Effector memory CD8-positive, alpha-beta T cell (primary cell): ENCODE measurements at places on chromosomes 7 and 10.

DNA sequence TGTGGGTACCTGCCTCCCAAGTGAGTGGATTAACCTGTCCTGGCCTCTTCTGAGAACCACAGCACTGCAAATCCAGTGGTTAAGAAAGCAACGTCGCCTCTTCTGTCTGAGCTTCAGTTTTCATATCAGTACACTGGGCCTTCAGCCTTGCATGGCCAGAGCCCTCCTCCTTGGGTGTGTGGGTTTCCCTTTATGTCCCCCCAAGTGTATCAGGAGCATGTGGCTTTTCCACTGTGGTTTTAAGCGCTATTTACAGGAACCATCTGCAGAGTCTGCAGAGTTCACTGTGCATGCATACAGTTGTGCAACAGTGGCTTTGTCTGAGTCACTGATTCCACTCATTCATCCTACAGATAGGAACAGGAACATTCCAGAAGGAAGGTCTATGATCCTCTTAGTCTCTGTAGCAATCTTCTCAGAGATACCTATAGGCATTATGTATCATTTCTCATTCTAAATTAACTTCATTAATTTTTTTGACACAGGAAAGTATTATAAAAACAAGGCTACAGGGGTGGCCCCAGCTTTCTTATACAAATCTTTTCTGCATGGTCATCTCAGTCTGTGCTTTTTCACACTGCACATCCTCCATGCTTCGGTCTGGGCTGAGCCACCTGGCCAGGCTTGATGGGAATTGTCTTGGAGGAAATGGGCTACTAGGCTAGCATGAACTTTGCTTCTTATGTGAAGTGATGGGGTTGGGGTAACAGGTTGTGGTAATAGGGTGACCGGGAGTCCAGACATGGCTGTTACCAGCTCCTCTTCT, 17.1 kb downstream of the MBL2 start:
- no peak for DNase-seq

- DNase-seq: no peak
These were observed 150.1 kb upstream of the SHH start for GRCh38 chr7:155962191-155962967.

DNA sequence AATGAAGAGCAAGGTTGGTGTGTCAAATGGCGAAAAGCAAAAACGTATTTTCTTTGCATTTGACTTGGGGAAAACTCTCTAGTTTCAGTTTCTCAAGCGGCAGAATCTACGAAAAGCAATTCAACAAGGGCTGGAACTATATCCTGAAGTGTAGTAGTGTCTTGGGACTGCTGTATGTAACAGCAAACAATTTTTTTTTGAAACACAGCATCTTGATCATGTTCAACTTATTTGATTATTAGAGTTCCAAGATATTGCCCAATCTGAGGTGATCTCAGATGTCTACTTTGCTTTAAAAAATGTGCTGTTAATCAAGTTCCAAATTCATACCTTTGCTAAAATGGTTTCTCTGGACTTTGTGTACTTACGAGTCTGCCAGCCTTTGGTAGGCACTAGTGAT, 120.6 kb downstream of the ZWINT start:
- no peak for DNase-seq

- DNase-seq: no peak
These were observed 179.0 kb downstream of the PRPF18 start for GRCh38 chr10:13765641-13766341.

DNA sequence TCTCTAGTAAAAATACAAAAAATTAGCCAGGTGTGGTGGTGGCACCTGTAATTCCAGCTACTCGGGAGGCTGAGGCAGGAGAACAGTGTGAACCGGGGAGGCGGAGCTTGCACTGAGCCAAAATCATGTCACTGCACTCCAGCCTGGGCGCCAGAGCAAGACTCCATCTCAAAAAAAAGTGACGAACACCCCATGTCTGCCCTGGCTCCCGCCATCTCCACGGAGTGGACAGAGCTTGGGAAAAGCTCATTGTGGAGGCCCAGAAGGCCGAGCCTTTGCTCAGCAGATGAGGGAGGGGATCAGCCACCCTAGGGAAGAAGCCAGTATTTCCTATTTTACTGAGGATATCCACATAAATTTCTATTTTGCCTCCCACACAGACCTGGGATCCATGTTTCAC, 136.8 kb downstream of the DIP2C start:
- no peak for DNase-seq

GRCh38 chr10:21473135-21473534, 52.3 kb downstream of the SKIDA1 start:
- no peak for DNase-seq

DNA sequence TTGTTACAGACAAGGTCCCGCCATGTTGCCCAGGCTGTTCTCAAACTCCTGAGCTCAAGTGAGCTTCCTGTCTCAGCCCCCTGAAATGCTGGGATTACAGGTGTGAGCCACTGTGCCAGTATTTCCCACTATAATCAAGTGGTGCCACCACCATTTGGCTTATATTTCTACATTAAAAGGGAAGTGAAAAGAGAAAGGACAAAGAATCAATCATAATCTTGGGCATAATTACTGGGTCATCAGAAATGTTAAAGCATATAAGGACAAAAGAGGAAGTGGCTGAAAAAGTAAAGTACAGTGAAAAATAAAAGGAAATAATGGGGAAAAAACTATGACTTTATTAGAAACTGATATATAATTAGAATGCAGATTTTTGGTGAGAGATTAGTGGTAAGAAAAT, 25.7 kb upstream of the ENTPD1 start:
- no peak for DNase-seq

- peak; percentile 46 for DNase-seq
These were observed 45.5 kb upstream of the DDC start for GRCh38 chr7:50610521-50611277.

DNA sequence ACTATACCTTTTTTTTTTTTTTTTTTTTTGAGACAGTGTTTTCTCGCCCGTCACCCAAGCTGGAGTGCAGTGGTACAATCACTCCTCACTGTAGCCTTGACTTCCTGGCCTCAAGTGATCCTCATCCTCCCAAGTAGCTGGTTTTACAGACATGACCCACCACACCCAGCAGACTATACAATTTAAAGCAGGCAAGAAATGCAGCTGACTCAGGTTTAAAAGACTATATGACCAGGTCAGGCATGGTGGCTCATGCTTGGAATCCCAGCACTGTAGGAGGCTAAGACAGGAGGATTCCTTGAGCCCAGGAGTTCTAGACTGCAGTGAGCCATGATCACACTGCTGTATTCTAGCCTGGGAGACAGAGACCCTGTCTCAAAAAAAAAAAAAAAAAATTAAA, 89.5 kb upstream of the AUTS2 start:
- no peak for DNase-seq

DNA sequence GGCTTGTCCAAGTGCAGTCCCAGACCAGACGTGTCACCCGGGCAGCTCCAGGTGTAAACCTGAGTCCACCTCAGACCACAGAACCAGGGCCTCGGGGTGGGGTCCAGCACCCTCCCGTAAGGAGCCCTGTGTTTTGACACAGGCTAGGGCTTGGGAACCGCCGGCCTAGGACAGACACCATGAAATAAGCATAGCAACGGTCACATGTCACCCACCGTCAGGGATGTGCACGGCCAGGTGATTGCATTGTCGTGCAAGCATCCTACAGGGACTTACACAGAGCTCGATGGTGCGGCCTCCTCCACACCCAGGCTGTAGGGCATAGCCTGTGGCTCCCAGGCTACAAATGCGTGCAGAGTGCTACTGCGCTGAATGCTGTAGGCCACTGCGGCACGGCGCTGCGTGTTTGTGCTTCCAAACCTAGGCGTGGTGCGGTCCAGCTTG, 10.6 kb downstream of the ZFAND2A start:
- no peak for DNase-seq
